ENCODE measurements at places on chromosomes 2 and 18.

GRCh38 chr2:88176352-88176984, 6.3 kb downstream of the THNSL2 start:
- no peak for DNase-seq
- H3K36me3 ChIP-seq: no peaks in the 10 kb centered on the region
- peaks cover 11% of the 10 kb centered on the region for H3K4me1 ChIP-seq

- H3K4me3 ChIP-seq: no peak overlapping the region
- H3K27me3 ChIP-seq: no peaks in the 10 kb centered on the region
- H3K36me3 ChIP-seq: no peaks in the 10 kb centered on the region
- no peak for DNase-seq
- no peak overlapping the region for H3K27ac ChIP-seq
- peaks cover under 1% of the 10 kb centered on the region for H3K4me1 ChIP-seq
Measured at GRCh38 chr2:120831891-120832290, 96.2 kb downstream of the GLI2 start.

- no peak overlapping the region for H3K27ac ChIP-seq
- no peak for DNase-seq
- no peak overlapping the region for H3K4me3 ChIP-seq
- no peaks in the 10 kb centered on the region for H3K27me3 ChIP-seq
- no peaks in the 10 kb centered on the region for H3K36me3 ChIP-seq
- no peaks in the 10 kb centered on the region for H3K4me1 ChIP-seq
Measured at GRCh38 chr2:165640247-165640929, 153.7 kb downstream of the GALNT3 start.

DNA sequence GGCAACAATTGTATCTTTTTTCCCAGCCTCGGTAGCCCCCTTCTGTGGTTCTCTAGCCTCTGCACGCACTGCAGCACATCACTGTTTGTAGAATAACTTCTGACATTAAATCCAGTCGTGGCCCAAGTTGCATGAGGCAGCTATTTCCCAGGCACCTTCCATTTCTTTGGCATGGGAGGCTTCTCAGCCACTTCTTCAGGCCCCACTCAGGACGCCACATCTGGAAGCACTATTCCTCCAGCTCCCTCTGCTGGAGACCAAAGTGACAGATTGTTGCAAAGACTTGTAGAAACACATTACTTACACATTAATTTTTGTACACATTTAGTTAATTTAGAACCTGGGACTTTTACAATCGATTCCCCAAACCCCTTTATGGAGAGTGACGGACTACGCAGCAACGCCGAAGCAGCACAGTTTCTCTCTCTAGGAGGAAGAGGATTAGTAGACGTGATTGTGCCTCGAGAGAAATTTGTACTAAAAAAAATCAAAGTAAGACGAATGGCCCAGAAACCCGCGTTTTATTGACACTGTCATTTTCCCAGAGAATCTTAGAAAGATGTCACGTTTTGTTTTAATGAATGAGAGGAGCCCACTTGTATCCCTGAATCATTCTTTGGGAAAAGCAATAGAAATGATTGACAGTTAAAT, 57.8 kb upstream of the RGPD5 start:
- H3K4me1 ChIP-seq: no peaks in the 10 kb centered on the region
- no peaks in the 10 kb centered on the region for H3K36me3 ChIP-seq
- no peak overlapping the region for H3K27ac ChIP-seq
- no peaks in the 10 kb centered on the region for H3K27me3 ChIP-seq

DNA sequence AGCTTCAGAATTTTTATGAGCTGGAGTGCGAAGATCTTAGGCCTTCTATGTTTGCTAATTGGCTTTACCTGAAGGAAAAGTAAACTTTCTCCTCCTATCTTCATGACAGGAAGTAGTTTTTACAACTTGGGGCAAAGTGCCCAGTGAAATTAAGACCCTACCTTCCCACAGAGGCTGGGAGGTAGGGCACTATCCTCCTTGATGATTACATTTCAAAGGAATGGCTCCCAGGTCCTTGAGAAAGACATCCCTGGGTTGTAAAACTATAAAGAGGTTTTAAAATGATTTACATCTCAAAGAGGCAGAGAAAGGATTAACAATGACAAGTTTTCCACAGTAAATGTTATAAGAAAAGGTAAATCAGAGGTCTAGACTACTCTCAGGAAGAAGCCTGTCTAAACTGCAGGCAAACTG, 155.8 kb downstream of the CDH7 start:
- no peak overlapping the region for H3K27ac ChIP-seq
- no peak for DNase-seq
- no peaks in the 10 kb centered on the region for H3K27me3 ChIP-seq
- no peaks in the 10 kb centered on the region for H3K4me1 ChIP-seq
- no peaks in the 10 kb centered on the region for H3K36me3 ChIP-seq

GRCh38 chr2:192122141-192122540, 72.6 kb downstream of the TMEFF2 start:
- H3K4me1 ChIP-seq: no peaks in the 10 kb centered on the region
- H3K27me3 ChIP-seq: no peaks in the 10 kb centered on the region
- DNase-seq: no peak
- no peak overlapping the region for H3K27ac ChIP-seq

- no peaks in the 10 kb centered on the region for H3K27me3 ChIP-seq
- peaks cover 4% of the 10 kb centered on the region for H3K4me1 ChIP-seq
- no peaks in the 10 kb centered on the region for H3K36me3 ChIP-seq
- H3K27ac ChIP-seq: no peak overlapping the region
Measured at GRCh38 chr2:99861376-99861760, 281.0 kb downstream of the AFF3 start.

DNA sequence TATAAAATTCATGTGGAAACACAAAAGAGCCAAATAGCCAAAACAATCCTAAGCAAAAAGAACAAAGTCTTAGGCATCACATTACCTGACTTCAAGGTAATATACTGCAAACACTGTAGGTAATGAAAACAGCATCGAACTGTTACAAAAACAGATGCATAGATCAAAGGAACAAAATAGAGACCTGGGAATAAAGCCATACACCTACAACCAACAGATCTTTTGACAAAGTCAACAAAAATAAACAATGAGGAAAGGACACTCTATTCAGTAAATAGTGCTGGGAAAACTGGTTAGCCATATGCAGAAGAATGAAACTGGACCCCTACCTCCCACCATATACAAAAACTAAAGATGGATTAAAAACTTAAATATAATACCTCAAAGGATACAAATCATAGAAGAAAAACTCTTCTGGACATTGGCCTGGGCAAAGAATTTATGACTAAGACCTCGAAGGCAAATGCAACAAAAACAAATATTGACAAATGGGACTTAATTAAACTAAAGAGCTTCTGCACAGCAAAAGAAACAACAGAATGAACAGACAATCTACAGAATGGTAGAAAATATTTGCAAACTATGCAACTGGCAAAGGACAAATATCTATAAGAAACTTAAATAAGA, 218.0 kb downstream of the PHLPP1 start:
- no peaks in the 10 kb centered on the region for H3K36me3 ChIP-seq
- no peak overlapping the region for H3K4me3 ChIP-seq
- H3K4me1 ChIP-seq: peaks cover 16% of the 10 kb centered on the region

DNA sequence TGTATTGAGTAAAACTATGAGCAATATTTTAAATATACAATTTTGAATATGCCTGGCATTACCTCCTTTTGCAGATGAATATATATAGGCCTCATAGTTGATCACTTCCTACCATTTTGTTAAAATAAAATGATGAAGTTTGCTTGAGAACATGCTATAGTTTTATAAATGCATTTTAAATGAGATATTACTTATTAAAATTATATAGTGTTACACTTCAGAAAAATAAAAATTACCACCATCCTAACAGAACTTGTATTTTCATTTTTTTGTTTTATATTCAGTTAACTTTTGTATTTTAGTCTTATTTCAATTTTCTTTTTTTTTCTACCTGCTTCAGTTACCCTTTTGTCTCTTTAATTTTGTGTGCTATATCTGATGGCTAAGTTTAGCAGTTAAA, 426.9 kb downstream of the PARD3B start:
- no peak for DNase-seq
- H3K27ac ChIP-seq: no peak overlapping the region
- H3K4me1 ChIP-seq: peaks cover 14% of the 10 kb centered on the region
- H3K27me3 ChIP-seq: no peaks in the 10 kb centered on the region
- H3K4me3 ChIP-seq: no peak overlapping the region

- no peaks in the 10 kb centered on the region for H3K27me3 ChIP-seq
- no peaks in the 10 kb centered on the region for H3K36me3 ChIP-seq
- no peak for DNase-seq
- H3K4me1 ChIP-seq: no peaks in the 10 kb centered on the region
Measured at GRCh38 chr2:238369591-238370040, 49.3 kb downstream of the TRAF3IP1 start.

DNA sequence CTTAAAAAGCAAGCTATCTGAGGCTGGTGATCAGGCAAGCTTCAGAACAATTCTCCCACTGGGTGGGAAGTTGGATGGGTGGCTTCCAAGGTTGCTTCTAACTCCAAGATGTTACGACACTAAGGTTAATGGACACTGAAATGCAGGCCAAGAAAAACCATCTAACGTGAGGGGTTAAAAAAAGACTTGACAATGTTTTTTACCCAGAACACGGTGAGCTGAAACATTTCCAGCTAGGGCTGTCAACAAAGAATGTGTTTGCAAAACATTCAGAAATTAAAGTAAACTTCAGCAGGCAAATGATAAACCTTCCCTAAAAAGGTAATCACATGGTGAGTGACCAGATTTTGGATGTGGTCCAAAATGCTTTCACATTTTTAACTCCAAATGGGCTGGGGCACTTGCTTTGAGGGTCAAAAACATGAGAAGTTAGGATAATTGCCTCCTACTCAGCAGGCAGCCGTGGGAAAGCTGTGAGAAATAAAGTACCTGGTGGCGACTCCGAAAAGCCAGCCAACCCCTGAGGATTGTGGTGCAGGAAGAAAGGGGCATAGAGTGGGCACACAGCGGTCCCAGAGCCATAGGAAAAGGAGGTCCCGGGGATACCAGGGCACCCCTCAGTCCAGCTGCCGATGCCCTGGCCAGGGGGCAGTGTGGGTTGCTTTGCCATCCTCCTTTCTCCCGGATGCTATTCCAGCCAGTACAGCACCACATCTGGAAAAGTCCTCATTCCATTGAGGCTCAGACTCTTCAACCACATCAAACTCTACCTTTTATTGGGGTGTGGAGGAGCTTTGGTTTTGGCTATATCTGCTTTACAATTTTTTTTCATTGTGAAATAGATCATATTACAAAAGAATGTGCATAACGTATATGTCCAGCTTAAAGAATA, 90.0 kb upstream of the ATL2 start:
- no peak overlapping the region for H3K4me3 ChIP-seq
- no peaks in the 10 kb centered on the region for H3K36me3 ChIP-seq
- H3K4me1 ChIP-seq: no peaks in the 10 kb centered on the region
- no peaks in the 10 kb centered on the region for H3K27me3 ChIP-seq
- no peak overlapping the region for H3K27ac ChIP-seq
- no peak for DNase-seq

GRCh38 chr2:28360718-28361293, 31.9 kb upstream of the FOSL2 start:
- peak; percentile 73 for DNase-seq
- H3K36me3 ChIP-seq: no peaks in the 10 kb centered on the region
- H3K4me3 ChIP-seq: no peak overlapping the region
- H3K27me3 ChIP-seq: no peaks in the 10 kb centered on the region
- no peak overlapping the region for H3K27ac ChIP-seq

DNA sequence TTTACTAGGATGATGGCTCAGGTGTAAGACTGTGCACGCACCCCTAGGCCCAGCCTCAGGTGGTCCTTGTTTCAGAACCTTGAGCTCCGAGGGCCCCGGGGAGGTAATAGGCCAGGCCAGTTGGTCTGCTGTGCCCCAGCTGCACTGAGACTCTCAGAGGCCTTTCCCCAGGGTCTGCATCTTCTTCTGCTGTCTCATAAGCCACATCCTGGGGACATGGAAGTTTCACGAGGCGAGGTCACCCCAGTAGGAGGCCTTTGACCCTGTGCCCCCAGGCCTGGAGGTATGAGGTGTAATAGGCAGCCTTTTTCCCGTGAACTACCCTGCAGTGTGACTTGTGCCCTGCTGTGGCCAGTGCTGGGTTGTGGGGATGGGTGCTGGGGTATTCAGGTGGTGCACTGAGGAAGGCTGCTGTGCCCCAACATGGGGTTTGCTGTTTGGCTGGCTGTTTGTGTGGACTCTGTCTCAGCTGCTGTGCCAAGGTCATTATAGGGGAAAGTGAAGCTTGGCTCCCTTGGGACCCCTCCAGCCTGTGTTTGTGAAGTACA, 6.9 kb downstream of the OXER1 start:
- no peaks in the 10 kb centered on the region for H3K27me3 ChIP-seq
- no peak overlapping the region for H3K4me3 ChIP-seq
- H3K27ac ChIP-seq: no peak overlapping the region
- no peak for DNase-seq
- peaks cover 6% of the 10 kb centered on the region for H3K4me1 ChIP-seq
- no peaks in the 10 kb centered on the region for H3K36me3 ChIP-seq

DNA sequence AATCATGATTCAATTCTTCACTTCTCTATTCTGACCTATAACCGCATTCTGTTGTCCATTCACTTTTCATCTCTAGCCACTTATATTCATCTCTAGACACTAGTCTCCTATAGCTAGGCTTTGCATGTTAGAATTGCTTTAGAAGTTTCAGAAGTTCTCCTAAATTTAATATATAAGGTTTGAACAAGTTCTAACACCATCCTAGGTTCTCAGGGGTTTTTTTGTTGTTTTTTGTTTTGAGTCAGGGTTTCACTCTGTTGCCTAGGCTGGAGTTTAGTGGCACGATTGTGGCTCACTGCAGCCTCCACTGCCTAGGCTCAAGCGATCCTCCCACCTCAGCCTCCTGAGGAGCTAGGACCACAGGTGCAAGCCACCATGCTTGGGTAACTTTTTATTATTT, 19.9 kb downstream of the WDSUB1 start:
- no peaks in the 10 kb centered on the region for H3K27me3 ChIP-seq
- H3K4me1 ChIP-seq: peaks cover 23% of the 10 kb centered on the region
- no peak for DNase-seq

- H3K4me1 ChIP-seq: peaks cover 16% of the 10 kb centered on the region
- no peaks in the 10 kb centered on the region for H3K27me3 ChIP-seq
- no peak for DNase-seq
- H3K4me3 ChIP-seq: no peak overlapping the region
Measured at GRCh38 chr2:187299122-187299906, 148.7 kb downstream of the CALCRL start.

GRCh38 chr2:23904692-23905091, 22.2 kb downstream of the ATAD2B start:
- H3K4me1 ChIP-seq: peaks cover 30% of the 10 kb centered on the region
- no peak overlapping the region for H3K27ac ChIP-seq
- no peak for DNase-seq
- H3K36me3 ChIP-seq: no peaks in the 10 kb centered on the region
- no peaks in the 10 kb centered on the region for H3K27me3 ChIP-seq
- H3K4me3 ChIP-seq: no peak overlapping the region

GRCh38 chr2:105934467-105934866, 189.8 kb downstream of the NCK2 start:
- no peaks in the 10 kb centered on the region for H3K27me3 ChIP-seq
- no peaks in the 10 kb centered on the region for H3K36me3 ChIP-seq
- no peak overlapping the region for H3K27ac ChIP-seq
- no peak for DNase-seq
- H3K4me3 ChIP-seq: no peak overlapping the region
